ENCODE measurements at places on chromosomes 12 and 14.

- DNase-seq: no peak
These were observed 278.3 kb downstream of the DPF3 start for GRCh38 chr14:72615451-72616121.

DNA sequence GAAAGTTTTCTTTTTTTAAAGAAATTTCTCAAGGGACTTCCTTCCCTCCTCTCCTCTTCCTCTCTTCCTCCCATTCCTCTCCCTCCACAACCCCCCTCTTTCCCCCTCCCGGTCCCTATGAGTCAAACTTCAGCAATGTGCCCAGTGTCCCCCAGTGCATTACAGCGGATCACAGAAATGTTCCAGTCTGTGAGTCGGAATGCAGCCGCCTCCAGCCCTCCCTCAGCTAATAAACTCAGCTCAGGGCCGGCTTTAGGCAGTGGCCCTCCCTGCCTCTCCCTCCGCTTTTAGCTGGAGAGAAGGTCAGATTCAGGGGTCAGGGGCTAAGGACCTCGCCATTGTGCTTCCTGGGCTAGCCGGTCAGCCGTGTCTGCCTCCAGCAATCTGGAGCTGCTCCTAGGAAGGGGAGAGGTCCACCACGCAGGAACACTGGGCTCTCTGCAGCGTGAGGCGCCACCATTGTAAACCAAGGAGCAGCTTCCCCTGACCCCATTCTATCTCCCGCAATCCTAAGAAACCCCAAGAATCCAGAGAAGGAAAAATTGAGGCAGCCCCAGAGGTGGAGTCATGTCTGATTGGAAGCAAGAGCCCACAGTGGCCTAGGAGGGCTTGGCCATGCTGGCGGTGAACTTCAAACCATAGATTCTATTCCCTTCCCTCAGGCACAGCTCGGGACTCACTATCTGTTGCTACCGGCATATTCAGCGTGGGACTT, 1.1 kb upstream of the HDAC7 start:
- DNase-seq: no peak

- no peak for DNase-seq
These were observed 14.1 kb downstream of the TRMT61A start for GRCh38 chr14:103543140-103543539.

DNA sequence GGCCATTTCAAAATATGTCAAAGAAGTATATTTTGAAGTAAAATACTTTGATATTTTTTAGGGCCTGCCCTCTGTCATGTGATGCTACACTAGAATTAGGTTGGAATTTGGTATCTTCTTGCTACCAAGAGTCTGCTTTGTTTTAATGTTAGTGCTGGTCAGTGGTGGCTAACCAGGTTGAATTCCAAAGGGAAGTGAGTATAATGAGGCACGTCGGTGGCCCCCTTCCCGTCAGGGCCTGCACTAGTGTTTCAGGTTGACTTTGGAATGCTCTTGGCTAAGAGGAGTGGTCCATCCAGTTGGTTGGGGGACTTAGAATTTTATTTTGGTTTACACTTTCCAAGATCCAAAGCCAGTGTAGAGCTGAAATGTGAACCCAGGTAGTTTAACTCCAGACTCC, 185.4 kb downstream of the NOVA1 start:
- no peak for DNase-seq

DNA sequence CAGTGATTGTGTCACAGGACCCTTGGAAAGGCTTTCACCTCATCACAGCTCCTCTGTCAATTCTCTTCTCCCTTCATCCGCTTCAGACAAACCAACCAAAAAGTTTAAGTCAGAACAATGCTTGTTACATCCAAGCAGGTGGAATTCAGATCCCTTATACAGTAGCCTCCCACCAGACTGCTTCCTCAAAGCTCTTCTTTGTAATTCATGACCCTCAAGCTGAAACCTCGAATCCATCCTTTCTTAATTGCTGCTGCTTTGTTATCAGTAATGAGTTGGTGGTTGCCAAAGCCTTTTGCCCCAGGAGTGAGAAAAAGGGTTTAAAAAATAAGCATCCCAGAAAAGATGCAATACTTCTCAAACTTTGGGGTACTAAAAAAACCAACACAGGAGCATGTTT, 9.5 kb downstream of the BEST3 start:
- DNase-seq: no peak

- DNase-seq: no peak
These were observed 16.6 kb upstream of the FBXO34 start for GRCh38 chr14:55254581-55254980.

- DNase-seq: no peak
These were observed 19.4 kb downstream of the TCTN2 start for GRCh38 chr12:123690191-123690840.

DNA sequence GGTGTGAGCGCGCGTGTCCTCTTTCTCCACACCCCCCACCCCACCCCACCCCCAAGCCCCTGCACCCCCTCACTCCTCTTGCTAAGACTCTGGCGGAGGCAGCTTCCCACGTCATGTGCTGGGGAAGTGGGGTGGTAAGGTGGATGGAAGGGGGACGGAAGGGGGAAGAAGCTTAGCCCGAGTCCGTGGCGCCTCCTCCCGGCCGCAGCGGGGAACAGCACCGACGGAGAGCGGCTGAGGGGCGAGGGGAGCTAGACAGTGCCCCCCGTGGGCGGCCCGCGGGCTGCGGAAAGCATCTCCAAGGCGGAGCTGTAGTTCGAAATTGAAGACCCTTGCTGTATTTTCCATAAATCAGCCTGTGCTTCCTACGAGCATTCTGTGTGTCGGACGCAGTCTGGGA, 588 bp upstream of the GRIN2B start:
- DNase-seq: no peak

DNA sequence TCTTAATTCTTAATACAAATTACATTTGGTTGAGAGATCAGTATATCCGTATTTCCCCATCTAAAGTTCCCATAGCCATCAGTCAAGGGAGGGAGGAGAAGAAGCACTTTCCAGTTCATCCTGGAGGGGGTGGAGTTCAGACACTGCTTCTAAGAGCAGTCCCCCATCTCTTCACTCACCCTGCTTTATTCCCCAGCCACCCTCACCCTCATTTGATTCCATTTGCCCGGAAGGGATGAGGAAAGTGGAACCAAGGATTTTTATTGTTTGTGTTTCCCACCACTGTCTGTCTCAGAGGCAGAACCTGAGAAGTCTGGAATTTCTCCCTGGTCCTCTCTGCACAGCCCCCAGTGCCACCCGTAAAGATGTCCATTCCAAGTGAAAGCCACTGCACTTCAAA, 134.2 kb upstream of the HIF1A start:
- no peak for DNase-seq

DNA sequence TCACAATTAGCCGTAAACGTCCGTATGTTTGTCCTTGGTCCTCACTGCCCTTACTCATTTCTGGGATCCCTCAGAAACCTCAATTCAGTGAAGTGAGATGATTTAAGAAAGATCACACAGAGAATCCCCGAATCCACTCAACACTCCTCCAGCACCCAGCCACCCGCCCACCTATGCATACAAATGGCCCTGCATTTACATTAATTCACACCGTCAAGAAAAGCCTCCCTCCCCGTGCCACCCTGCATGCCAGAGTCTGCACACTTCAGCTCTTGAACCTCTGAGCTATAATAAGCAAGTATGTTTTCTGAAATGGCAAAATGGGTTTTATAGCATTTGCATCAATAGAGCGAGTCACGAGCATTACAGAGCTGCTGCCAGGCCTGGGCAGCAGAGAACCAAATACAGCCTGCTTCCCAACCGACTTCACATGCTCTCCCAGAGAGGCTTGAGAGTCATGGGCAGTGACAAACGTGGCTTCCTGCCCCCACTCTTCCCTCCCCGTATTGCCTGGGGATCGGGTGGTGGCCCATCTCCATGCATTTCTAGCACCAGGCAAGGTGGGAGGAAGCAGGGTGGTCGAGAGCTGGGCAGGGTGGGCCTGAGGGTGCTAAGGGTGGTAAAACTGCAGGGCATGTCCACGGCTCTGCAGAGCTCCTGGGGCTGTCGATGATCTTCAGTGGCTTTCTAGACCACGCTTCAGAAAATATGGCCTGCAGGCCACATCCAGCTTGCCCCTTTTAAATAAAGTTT, 177.6 kb downstream of the RIMBP2 start:
- no peak for DNase-seq

DNA sequence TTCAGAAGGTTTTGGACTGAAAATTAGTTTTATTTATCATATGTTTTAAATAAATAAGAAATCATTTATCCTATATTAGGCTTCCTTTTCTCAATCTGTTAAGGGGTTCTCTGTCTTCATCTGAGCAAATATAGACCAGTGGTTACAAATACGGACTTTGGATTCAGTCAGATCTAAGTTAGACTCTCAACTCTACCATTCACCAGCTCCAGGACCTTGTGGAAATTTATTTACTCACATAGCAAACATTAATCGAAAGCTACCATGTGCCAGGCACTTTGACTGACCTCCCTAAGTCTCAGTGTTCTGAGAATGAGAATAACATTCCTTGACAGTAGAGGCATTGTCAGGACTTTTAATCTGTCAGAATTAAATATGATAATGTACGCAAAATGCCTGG, 22.3 kb downstream of the KCNK10 start:
- DNase-seq: no peak

DNA sequence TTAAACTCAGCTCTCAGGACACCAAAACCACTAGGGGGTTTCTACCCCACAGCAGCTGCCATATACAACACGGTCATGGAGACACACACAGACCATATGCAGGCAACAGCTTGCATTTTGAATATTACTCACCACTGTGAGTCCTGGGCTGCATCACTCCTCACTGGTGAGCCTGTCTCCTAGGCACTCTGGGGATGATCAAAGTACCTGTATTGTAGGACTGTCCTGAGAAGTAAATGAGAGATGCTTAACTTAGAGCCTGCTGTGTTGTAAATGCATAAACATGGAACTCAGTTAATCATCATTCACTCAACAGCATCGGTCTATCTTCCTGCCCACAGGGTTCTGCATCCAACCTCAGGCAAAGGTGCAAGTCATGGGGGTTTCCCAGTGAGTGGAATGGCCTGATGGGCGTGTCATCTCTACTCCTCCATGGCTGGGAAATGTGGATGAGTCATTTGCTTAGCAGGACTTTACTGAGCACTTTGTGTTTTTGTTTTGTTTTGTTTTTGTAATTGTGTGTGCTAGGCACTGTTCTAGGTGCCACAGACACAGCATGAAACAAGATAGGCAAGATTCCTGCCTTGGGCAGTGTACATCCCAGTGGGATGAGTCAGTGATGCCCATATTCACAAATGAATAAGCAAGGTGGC, 1141.2 kb upstream of the TMEM132C start:
- DNase-seq: no peak

DNA sequence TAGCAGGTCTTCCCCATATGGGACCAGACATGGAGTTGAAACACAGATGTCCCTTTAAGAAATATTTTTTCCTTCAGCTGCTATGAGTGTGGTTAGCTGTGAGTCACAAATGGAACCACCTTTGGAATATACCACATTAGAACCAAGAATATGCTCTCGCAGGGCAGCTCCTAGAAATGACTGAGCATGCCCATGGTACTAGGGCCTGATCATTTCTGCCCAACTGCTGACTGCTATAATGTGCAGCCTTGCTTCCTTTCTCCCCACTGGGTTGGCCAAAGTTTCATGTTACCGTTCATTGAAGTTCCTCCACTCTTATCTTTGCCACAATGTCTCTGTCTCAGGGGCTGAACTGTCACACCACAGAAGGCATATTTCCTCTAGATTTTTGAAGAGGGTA, 1074.6 kb downstream of the FLRT2 start:
- no peak for DNase-seq

DNA sequence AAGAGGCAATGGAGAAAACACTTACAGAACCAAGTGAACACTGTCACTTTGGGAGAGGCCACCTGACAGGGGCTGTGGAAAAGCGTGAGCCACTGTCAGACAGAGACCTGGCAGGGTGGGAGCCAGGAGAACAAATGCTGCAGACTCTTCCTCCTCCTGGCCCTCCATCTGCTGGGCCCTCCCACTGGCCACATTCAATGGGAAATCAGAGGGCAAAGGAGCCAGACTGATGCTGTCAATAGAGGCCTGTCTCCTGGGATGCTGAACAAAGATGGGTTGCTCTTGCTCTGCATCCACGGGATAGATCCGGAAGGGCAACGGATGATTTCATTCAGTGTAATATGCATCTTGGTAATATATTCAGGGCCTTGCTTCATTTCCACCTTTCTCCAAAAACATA, 44.9 kb upstream of the BCAT1 start:
- no peak for DNase-seq

- DNase-seq: no peak
These were observed 83.3 kb upstream of the CSRP2 start for GRCh38 chr12:76962099-76962498.

DNA sequence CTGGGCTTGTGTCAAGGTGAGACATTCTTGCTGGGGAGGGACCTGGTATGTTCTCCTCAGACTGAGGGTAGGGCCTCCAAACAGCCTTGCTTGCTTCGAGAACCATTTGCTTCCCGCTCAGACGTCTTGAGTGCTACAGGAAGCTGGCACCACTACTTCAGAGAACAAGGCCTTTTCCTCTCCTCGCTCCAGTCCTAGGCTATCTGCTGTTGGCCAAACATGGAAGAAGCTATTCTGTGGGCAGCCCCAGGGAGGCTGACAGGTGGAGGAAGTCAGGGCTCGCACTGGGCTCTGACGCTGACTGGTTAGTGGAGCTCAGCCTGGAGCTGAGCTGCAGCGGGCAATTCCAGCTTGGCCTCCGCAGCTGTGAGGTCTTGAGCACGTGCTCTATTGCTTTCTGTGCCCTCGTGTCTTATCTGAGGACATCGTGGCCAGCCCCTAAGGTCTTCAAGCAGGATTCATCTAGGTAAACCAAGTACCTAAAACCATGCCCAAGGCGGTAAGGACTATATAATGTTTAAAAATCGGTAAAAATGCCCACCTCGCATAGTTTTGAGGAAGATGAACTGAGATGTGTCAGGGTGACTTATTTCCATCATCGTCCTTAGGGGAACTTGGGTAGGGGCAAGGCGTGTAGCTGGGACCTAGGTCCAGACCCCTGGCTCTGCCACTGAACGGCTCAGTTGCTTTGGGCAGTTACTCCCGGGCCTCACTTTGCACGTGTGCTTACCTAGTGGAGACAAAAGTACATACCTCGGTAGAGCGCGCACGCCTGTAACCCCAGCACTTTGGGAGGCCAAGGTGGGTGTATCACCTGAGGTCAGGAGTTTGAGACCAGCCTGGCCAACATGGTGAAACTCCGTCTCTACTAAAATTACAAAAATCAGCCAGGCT, 4.3 kb downstream of the GAPDH start:
- DNase-seq: no peak

- no peak for DNase-seq
These were observed 63.8 kb upstream of the SSTR1 start for GRCh38 chr14:38143659-38144505.

DNA sequence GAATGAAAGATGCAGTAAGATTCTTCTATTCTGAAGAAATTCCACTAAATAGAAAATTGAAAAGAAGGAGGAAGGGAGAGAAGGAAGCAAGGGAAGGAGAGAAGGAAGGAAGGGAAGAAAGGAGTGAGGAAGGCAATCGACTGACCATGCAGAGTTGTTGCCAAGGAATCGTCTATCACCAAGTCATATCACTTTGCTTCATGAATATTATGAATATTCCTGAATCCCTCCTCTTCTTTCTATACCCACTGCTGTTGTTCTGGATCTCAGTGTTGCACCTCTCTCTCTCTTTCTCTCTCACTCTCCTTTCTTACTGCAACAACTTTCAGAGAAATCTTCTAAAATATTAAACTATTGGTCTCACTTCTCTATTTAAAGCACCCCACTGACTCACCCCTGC, 222.4 kb downstream of the IPO8 start:
- DNase-seq: no peak
